Effector memory CD4-positive, alpha-beta T cell (primary cell): ENCODE measurements at places on chromosomes 1 and 21.

GRCh38 chr1:222225316-222225691, 322.6 kb downstream of the HHIPL2 start:
- no peak for DNase-seq

GRCh38 chr1:168236836-168237611, 11.2 kb downstream of the SFT2D2 start:
- DNase-seq: no peak

DNA sequence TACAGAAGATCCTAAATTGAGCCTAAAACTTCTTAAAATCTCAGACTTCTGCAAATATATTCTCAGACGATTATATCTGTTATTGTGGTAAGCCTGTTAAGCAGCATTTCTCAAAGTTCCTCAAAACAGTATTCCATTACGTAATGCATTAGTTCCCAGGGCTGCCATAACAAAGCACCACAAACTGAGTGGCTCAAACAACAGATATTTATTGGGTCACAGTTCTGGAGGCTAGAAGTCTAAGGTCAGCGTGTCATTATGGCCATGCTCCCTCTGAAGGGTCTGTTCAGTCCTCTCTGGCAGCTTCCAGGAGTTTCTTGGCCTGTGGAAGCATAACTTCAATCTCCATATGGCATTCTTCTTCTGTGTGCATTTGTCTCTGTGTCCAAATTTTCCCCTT, 103.5 kb upstream of the ST6GALNAC5 start:
- DNase-seq: no peak

- no peak for DNase-seq
Measured at GRCh38 chr1:56033321-56034037, 545.9 kb downstream of the PLPP3 start.

- DNase-seq: no peak
Measured at GRCh38 chr1:59422921-59423575, 126.2 kb downstream of the FGGY start.

GRCh38 chr1:5493275-5493674, 498.9 kb downstream of the NPHP4 start:
- DNase-seq: no peak

- no peak for DNase-seq
Measured at GRCh38 chr1:81467383-81467782, 333.4 kb upstream of the ADGRL2 start.

DNA sequence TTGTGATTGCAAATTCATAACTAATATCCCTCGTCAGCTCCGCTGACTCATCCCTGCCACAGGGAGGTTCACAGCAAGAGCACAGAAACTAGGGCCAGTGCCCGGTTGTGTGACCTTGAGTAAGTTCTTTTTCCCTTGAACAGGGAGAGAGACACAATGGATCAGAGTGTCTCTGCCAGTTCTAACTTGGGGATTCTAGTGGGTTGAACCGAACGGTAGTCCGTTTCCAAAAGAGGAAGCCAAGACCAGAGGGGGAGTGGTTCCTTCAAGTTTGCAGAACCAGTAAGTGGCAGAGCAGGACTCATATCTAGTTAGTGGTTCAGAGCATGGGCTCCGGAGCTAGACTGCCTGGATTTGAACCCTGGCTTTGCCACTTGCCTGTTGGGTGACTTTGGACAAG, 4.9 kb upstream of the SHISA4 start:
- DNase-seq: no peak

DNA sequence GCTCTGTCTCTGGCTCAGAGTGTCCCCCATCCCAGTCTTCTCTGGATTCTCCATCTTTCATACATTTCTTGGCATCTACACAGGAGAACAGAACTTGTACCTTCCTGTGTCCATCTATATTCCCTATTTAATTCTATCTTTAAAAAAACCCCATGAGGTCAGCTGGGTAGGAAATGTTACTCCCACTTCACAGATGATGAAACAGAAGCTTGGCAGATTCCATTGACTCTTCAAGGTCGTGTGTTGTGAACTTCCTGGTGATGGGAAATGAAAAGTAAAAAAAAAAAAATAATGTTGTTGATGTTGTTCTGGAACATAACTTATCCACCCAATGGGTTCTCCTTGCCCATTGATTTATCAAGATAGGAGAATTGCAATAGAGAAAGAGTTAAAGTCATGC, 8.9 kb downstream of the CHI3L2 start:
- DNase-seq: no peak

DNA sequence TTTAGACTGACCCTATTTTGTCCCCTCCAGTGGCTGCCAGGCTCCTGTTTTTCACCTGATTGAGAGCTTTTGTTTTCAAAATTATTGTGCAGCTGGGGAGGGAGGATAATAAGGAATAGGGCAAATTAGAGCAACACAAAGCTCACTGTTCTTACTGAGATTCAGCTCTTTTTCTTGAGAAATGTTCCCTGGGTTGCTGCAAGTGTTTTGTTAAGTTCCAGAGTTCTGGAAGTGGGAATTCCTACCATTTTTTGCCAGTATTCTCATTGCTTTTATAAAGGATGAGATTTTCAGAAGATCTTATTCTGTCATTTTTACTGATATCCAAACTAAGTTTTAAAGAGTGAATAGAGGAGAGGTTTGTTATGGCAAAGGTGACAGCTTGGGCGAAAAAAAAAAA, 417.7 kb downstream of the SIPA1L2 start:
- no peak for DNase-seq

GRCh38 chr1:234109840-234110239, 205.4 kb downstream of the SLC35F3 start:
- no peak for DNase-seq

- DNase-seq: no peak
Measured at GRCh38 chr1:4495809-4496208, 158.6 kb upstream of the AJAP1 start.

DNA sequence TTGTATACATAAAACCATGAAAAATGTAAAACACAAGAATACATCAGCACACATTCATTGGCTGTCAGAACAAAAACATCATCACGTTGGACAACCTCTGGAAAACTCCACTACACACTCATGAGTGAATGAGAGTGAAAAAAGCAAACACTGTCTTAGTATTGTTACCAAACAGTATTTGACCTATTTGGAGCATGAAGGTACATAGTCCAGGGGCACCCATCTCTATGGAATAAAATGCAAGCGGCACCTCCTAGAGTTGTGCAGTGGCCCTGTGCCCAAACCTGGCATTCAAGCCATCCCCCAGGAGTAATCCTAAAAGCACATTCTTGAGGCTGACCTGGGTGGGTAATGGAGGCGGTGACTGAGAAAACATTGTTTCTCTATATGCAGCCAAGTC, 67.0 kb upstream of the SOD1 start:
- DNase-seq: no peak
